ENCODE measurements at places on chromosomes 11 and 22.

DNA sequence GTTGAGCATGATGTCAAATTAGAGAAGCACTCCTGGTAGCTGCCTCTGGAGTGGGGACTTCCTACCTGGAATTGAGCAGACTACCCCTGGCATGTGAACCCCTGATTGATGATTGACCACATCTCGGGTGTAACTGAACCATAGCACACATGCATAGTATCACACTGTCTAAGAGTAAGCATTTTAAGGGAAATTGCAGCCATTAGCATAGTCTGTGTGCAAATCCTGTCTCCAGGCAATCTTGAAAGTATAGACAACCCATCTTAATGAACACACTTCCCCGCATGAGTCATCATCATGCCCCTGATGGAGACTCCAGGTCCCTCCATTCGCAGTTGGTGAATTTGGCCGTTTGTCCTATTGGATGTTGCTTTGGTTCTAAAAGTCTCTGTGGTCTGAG is 131.3 kb downstream of the C11orf91 start:
- DNase-seq = no peak

DNA sequence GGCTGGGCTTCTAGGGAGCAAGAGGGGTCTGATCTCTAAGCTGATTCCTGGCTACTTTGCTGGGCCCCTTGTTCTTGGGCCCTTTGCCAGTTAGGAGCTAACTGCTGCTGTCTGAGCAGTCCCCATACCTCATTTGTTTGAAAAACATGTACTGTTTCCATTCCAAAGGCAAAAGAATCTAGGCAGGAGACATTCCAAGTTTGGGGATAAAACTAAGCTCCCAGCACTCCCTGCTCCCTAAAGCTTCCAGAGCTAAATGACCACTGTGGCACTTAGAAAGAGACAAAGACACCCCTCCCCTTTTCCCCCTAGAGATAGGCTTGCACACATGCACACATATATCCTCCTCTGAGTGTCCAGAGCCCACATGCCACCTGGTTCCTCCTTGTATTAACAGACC is 22.7 kb upstream of the RRM1 start:
- DNase-seq = no peak

DNA sequence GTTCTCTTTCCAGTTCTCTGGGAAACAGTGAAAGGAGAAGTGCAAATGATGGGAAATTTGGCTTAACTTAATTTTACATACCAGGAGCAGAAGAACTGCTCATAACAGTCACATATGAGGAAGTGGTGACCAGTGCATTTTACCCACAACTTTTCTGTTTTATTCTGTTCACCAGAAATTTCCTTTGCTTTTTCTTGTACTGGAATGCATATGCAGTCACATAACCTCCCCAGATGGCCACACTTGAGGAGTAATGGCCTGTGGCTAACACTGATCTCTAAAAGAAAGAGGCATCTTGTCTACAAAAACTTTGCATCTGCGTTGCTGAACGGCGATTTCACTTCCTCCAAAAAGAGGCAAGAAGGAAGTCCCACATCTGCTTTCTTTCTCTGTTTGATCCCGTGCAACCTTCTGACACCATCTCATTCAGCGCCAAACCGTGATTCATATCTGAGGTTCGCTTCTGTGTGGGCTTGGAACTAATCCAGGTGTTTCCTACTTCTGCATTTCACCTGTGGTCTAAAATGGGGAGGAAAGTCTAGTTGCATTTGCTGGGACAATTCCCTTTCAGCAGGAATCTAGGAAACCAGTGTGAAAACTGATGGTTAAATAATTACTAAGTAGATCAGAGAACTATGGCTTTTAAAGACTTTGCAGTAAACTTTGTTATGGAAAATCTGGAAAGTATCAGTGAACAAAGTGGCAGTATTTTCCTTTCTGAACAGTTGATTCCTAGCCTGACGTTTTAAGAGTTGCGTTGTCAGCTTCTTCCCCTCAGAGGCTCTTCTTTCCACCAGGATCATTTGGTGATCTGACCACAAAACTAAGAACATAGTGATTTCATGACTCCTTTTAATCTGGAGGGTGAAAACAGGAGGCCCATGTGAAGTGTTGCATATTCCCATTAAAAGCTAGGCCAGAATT is 4.2 kb upstream of the MPEG1 start:
- DNase-seq = no peak

DNA sequence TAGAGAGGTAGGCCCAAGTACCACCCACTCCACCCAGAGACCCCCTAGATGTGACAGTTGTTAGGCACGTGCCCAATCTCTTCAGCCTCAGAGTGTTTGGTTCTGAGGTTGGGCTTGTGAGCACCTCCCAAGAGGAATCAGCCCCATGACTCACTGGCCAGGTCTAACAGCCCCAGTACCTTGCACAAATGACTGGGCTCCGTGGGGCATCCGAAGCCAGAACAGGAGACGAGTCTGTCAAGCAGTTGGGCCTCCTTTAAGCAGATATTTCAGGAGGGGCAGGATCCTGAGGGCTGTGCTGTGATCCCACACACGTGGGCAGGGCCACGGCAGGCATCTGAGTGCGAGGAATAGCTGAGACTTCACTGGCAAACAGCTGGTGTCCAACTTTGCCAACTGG is 29.1 kb upstream of the FGF19 start:
- no peak for DNase-seq

- no peak for DNase-seq
Measured at GRCh38 chr22:24848559-24849168, 42.7 kb downstream of the SGSM1 start.

- DNase-seq = no peak
Measured at GRCh38 chr11:3132831-3133260, 32.3 kb downstream of the OSBPL5 start.

DNA sequence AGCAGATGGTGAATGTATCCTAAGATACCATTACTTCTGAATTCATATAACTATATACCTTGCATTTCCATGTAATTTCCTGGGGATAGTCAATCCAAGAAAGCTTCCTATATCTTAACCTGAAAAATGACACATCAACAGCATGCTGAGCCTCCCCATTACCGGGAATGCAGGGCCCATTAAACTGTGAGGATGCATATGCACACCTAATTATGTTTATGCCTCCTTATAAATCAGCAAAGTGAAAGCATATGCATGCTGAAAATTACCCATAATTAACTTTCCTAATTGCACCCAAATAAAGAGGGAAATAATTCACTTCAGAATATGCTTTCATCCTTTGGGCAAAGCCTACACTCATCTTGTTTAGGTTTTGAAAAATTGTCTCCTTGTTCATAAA is 663.0 kb downstream of the KCNA4 start:
- DNase-seq = no peak

DNA sequence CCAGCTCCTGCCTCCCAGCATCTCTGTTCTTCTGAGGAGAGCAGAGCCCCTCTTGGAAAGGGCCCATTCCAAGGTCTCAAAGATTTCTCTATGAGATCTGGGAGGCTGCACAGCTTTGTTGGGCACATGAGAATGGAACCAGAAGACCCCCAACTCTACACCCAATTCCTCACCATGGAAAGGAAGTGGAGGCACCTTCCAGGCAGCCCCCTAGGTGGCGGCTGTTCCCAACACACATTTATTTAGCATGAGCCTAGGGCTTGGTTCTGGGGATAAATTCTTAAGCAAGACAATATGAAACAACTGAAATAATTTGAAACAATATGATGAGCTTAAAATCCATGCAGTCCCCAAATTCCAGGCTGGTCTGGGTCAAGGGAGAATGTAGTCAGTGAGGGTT is 100.4 kb downstream of the TIMP3 start:
- DNase-seq = no peak

GRCh38 chr11:28569106-28569505 is 460.9 kb downstream of the METTL15 start:
- DNase-seq = no peak

- no peak for DNase-seq
Measured at GRCh38 chr11:82465481-82465880, 268.2 kb downstream of the FAM181B start.

GRCh38 chr11:126633330-126633729 is 277.8 kb downstream of the ST3GAL4 start:
- no peak for DNase-seq

DNA sequence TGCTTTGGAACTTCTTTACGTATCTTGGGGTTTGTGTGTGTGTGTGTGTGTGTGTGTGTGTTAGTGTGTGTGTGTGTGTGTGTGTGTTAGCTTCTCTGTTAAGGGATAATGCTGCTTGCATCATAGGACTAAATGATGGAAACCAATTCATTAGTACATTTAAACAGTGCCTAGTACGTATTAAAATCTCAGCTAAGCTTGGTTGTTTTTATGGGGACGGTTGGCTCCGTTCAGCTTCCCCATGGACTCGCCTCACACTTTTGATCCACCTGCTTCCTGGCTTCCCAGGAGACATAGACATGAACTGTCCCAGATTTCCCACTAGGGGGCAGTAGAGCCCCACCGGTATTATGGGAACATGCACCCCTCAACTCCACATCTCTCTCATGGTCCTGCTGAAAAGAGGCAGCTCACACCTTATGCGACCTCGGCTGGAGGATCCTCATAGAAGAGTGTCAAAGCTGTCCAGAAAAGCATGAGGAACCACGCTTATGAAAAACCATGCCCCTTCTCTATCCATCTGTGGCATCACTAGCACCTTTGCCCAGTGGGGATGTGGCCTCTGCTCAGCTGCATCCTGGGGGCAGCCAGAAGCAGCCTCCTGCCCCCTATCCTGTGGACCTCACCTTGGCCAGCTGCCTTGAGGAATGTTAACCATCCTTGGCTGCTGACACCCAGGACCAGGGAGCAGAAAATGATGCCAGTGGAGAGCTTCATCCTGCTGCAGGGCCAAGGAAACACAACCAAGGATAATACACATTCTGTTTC is 9.7 kb upstream of the SAAL1 start:
- DNase-seq = no peak

GRCh38 chr11:41665441-41666360 is 206.2 kb upstream of the LRRC4C start:
- DNase-seq = no peak

GRCh38 chr11:1040428-1041148 is 4.1 kb upstream of the MUC6 start:
- no peak for DNase-seq

- DNase-seq = no peak
Measured at GRCh38 chr11:31802609-31802989, 8.5 kb downstream of the PAX6 start.

- DNase-seq = no peak
Measured at GRCh38 chr11:79520086-79520485, 79.3 kb upstream of the TENM4 start.

GRCh38 chr11:67178878-67179277 is 59.8 kb downstream of the KDM2A start:
- no peak for DNase-seq

DNA sequence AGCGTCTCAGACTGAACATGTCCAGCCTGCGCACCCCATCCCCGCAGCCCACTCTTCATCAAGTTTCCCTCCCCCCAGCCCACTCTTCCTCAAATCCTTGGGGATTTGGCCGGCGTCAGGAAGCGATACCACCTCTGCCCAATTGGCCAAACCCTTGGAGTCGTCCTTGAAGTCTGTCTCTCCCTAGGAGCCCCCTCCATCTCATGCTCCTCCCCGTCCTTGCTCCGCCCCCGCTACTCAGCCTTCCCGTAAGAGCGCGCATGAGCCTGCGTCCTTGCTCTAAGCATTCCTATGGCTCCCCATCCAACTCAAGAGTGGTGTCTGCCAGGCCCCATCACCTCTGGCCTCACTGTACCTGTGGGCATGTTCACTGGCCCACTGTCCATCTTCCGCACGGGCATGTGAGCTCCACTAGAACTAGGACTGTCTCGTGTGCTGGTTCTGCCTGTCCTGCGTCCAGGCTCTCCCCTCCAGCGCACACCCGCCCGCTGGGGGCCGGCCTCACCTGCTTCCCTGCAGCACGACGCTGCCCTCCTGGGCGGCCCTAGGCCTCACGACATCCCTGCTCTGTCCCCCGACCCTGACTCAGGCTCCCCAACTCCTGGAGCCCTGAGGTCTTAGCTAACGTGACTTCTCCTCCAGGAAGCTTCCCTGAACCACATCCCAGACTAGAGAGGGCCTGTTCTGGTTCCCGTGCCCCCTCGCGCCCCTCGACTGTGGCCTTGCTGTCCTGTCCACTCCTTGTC is 30.5 kb upstream of the TTLL12 start:
- DNase-seq = no peak

- no peak for DNase-seq
Measured at GRCh38 chr11:43758927-43759326, 78.4 kb downstream of the HSD17B12 start.

- DNase-seq = no peak
Measured at GRCh38 chr11:82577246-82577645, 156.4 kb downstream of the FAM181B start.

GRCh38 chr11:132649277-132649676 is 883.0 kb downstream of the OPCML start:
- no peak for DNase-seq

DNA sequence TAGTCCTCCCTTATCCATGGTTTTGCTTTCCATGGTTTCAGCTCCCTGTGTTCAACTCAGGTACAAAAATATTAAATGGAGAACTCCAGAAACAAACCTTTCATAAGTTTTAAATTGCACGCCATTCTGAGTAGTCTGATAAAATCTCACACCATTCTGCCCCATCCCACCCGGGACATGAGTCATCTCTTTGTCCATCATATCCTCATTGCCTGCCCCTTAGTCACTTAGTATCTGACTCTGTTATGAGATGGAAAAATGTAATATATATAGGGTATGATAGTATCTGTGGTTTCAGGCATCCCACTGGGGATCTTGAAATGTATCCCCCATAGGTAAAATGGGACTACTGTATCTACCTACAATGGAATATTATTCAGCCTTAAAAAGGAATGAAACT is 35.5 kb upstream of the FGF3 start:
- DNase-seq = no peak

- no peak for DNase-seq
Measured at GRCh38 chr11:74612877-74613276, 20.5 kb downstream of the POLD3 start.

DNA sequence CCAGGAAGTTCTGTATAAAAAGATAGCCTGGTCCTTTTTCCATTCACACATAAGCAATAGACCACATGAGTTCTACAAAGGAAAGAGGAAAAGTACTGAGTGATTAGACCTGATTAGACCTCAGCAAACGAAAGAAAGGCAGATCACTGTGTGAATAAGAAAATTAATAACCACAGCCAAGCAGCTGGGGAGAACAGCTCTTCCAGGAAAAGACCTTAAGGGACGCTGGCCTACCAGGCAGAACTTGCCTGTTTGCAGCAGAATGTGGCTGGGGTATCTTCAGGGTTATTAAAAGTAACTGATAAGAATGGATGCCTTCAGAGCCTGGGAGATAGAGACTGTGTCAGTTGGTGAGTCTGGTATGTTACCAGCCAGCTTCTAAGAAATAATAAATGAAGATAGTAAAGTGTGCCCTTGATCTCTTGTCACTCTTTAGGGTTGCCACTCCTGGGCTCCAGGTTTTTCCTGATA is 172.9 kb downstream of the DBX1 start:
- no peak for DNase-seq
